ENCODE measurements at places on chromosomes 2 and 18.

DNA sequence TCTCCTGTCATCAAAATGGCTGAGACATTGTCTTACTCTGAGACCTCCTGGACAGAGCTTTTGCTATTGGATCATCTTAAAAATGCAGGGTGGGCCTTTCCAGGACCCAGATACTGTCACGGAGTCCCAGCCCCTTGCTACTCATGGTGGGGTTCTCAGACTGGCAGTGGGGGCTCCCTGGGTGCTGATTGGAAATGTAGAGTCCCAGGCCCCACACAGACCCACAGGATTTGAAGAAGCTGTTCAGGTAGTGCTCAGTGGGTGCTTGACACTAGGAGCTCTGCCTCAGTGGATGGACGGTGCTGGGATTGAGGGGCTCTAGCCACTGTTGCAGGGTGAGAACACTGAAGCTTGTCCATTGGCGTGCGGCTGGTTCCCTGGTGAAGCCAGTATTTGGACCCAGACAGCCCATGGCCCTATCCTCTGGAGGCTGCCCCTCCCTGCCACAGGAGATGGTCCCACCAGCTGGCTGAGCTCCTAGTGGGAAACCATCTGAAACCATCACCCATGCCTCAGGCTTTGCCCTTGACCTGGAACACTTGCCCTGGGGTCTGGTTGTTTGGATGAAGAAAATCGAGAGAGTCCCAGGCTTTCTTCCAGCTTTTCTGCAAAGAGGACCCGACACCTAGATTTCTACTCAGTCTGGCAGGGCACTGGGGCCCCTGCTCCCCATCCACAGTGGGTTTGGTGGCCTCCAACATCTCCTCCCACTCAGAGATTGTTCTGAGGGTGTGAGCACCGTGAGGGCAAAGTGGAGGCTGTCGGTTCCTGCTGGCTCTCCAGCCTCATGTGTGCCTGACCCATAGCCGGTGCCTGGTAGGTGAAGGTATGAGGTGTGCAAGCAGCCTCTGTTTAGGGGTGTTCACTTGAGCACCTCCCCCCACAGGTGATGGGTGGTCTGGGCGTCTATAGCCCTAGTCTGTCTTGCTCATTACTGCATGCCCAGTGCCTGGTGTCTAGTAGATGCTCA lies 30.1 kb downstream of the MROH2A start:
- DNase-seq = no peak

DNA sequence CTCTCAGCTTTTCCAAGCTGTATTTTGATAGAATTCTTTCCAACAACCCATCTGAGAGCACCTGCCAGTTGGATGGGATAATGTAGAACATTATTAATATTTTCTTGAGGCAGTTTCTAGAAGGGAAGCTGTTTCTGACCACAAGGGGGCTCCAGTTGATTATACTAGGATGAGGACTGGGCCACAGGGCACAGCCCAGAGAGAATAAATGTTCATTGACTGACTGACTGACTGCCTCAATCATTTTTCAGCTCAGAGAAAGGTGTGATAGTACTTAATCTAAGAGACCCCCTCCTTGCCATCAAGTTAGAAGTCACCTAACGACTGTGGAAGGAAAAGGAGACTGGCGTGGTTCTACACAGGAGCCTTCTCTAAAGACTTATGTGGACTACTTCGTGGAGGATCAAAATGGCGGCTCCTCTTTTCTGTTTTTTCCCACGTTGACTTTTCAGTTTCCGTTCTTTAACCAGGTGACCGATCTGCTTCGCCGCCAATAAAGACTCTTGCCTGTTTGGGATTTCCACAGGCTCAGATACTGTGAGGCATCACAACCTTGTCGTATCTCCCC lies 31.9 kb upstream of the CREG2 start:
- DNase-seq = peak; percentile 75

GRCh38 chr2:27135478-27135955 lies 1.1 kb upstream of the PREB start:
- DNase-seq = no peak

DNA sequence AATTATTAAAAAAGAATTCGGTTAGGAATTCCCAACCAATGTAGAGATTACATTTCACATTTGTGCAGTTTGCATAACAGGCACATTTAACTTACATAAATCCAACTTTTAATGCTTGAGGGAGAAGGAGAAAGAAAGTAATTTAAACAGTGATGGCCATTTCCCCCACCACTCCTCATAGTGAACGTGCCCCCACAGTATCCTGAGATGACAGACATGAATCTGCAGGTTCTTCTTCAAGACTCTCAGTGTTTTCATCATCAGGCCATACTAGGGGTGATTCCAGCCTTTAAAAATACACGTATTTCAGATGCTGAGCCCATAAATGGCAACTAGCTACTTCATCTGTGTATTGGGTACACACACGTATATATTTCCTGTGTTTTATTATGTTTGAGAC lies 51.3 kb upstream of the WIPF1 start:
- DNase-seq = no peak

GRCh38 chr2:216006164-216006663 lies 7.1 kb downstream of the MREG start:
- peak; percentile 96 for DNase-seq

DNA sequence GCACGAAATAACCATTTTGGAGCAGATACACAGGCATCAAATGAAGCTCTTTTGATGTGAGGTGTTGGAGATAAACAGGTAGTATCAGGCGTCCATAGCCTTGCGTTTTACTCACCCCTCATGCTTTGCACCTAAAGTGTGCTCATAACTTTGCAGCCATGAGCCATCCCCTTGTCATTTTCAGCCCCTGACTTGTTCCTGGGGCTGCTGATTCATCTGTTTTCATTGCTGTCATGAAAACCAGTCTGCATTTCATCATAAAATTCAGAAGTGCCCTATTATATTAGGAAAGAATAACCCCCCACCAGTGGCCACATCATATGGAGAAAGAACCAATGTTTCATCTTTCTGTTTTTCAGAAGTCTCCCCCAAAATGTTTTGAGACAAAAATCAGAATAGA lies 329.7 kb upstream of the NRP2 start:
- peak; percentile 44 for DNase-seq

- no peak for DNase-seq
Measured at GRCh38 chr2:105796131-105796638, 51.5 kb downstream of the NCK2 start.

- DNase-seq = no peak
Measured at GRCh38 chr2:223052548-223053483, 826 bp downstream of the KCNE4 start.

DNA sequence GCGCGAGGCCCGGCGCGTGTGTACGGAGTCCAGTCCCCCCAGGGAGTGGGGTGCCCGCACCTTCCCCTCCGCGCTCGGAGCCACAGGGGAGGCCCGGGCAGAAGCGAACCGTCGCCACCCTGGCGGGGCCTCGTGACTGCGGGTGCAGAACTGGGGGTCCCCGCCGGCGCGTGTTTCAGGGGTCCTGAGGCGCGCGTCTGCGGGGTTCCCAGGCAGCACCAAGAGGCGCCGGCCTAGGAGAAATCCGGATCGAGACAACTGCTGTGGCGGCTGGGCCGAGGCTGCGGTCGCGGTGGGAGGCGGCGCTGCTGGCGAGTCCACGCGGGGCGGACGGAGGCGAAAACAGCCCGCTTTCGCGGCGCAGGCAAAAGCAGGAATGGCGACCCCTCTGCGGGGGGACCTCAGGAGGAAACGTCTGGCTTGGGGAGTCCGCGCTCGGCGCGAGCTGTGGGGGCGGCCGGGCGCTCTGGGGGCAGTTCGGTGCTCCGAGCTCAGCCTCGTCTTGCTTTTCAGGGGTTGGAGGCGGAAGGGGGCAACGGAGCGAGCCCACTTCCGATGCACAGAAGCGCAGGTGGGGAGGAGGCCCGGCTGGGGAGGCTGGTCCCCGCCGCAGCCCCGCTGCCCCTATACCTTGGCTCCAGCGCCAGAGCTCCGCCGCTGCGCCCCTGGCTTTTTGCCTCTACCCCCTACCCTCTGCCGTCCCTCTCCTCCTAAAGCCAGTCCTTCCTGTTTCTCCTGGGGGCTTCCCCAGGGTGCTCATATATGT lies 81.5 kb upstream of the LDLRAD4 start:
- DNase-seq = no peak

GRCh38 chr2:174615871-174616436 lies 18.4 kb upstream of the WIPF1 start:
- DNase-seq = peak; percentile 94

DNA sequence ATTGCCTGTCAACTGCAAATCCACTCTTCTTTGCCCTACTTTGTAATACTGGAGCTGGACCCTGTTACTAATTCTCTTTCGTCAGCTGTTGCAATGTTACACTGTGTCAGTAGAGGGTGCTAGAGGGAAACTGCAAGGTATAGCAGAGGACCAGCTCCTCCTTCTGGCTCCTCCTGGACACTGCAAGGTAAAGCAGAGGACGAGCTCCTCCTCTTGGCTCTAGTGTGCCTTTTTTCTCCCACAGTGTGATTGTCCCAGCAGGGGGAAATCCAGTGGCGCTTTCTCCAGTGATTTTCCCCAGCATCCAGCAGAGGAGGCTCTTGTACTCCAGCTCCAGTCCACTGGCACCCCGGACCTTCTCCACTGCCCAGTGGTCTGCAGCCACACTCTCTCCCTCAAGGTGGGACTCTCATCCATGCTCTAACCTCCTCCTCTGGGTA lies 95.6 kb downstream of the CAPN13 start:
- DNase-seq = peak; percentile 91

- DNase-seq = no peak
Measured at GRCh38 chr2:215658635-215659305, 222.9 kb upstream of the FN1 start.

GRCh38 chr18:52228166-52228565 lies 111.8 kb upstream of the DCC start:
- DNase-seq = no peak

DNA sequence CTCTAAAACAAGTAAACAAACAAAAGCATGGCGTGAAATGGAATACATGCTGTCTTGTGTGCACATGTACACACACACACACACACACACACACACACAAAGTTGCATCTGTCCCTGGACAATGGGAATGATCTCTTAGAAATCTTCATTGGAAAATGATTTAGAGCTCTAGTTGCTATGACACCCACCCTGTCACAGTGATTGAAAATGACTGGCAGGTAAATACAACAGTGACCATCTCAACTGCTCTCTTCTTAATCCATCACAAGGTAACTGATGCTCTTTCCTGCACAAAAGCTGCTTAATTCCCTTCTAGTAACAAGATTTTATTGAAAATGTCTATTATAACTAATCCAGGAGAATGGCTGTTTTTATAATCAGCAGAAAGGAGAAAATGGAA lies 1011.7 kb upstream of the GYPC start:
- no peak for DNase-seq

DNA sequence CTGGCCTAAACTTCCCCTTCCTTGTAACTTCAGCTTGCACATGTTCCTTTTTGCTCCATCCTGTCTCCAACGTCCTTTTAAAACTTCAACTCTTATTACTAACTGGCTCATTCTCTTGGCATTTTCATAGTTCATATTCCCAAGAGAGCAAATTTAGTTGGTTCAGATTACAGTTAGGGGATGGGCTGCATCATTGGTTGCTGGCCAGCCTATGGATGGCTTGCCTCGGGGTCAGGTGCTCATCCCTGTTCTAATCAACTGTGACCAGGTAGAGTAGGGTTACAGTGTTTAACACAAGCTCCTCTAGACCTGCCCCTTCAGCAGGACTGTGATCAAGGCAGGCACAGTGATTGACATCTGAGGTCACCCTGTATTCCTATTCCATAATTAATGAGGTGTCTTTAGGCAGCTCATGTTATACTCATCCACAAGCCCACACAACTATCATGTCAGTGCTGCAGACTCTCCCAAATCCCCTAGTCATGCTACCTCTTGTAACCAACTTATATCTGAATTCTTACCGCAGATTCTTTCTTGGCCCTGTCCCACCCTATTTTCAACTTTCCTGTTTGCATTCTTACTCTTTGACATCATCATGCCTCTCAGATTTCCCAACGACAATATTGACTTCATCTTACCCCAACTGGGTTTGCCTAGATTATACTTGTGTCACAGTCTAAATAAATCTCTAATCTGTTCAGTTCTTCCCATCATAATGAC lies 293.3 kb downstream of the MTX2 start:
- DNase-seq = peak; percentile 44

DNA sequence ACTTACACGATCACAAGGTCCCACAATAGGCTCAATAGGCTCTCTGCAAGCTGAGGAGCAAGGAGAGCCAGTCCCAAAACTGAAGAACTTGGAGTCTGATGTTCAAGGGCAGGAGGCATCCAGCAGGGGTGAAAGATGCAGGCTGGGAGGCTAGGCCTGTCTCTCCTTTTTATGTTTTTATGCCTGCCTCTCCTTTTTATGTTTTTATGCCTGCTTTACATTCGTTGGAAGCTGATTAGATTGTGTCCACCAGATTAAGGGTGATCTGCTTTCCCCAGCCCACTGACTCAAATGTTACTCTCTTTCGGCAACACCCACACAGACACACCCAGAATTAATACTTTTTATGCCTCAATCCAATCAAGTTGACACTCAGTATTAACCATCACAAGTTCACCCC lies 9.9 kb upstream of the GYPC start:
- DNase-seq = no peak

GRCh38 chr2:142112757-142113221 lies 18.0 kb downstream of the LRP1B start:
- peak; percentile 55 for DNase-seq

DNA sequence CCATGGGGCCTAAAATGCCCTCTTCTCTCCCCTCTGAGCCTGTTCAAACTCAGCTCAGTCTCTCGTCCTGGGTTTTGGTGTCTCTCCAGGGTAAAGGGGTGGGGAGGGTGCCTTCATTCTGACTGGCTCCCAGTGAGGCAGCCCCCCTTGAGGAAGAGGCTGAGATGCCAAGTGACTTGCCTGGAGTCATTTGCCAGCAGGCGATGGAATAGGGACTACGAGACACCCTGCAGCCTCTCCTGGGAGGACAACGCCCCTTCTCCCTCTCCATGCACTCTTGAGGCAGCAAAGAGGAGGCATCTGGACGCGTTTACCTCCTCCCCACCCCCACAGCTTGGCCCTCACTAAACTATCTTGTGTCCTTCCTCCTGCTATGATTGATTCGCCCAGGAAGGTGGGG lies 760 bp upstream of the STON1 start:
- DNase-seq = no peak

DNA sequence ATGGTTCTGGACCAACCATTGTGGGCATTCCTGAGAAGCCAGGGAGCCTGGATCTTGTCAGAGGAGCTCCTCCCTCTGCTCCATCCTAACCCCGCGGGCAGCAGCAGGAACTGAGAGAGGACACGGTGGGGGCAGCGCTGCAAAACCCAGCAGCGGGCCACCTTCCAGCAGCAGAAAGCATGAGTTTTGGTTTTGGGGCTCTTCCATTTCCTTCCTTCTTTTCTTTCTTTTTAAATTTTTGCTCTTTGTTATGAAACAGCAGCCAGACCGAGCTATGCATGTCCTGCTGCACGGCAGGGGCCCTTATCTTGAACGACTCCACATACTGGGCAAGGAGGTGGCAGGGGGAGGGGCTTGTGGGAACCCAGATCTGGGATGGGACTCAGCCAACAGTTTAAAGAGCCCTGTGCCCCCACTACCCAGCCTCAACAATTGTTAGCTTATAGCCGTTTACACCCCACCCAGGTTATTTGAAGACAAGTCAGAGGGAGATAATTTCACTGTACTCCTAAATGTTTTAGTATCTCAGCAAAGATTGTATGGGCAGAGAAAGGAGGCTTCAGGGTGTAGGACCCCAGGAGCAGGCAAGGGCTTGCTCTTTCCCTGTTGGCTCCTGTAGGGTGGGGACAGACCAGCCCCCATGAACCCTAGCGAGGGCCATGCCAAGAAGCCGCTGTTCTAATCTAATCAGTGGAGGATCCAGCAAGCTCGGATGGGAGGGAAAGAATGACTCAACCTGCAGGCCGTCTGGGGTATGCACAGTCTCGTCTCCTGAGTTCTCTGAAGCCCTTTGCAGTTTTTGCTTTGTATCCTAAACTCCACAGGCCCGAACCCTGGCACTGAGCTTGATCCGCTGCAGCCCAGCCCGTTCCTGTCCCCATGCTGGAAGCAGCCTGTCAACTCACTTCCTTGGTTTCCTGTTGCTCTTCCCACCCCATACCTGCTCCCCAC lies 75.3 kb downstream of the LRRFIP1 start:
- DNase-seq = peak; percentile 36
